Kidney glomerular epithelial cell (primary cell): ENCODE measurements at places on chromosomes 11 and 22.
A peak's percentile ranks its signal among the peaks of the same experiment; 100 is the strongest.

GRCh38 chr11:102990145-102990544 is 34.6 kb upstream of the MMP13 start:
- no peak for DNase-seq

DNA sequence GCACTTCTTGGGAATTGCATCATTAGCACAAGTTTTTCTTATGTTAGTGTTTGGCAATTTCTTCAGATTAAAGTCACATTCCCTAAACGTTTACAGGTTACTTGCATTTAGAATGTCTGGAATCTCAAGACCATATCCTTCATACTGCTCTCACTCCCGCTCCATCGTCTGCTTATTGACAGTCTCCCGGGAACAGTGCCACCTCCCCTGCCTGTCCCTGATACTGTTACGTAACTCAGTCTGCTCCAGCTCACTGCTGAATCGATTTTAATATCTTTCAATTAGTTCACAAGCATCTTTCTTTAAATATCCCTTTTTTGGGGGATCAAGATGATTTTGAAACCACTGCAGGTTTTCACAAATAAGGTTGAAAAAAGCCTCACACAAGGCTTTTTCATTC is 48.2 kb downstream of the GLYATL2 start:
- DNase-seq: no peak

GRCh38 chr11:94656968-94657367 is 89.8 kb downstream of the PIWIL4 start:
- DNase-seq: no peak

- DNase-seq: no peak
Observed at GRCh38 chr11:109514313-109515018, 92.5 kb downstream of the C11orf87 start.

GRCh38 chr22:24200619-24201212 is 19.4 kb downstream of the SUSD2 start:
- DNase-seq: peak; percentile 49
